ENCODE measurements at places on chromosomes 5 and 9.
A peak's percentile ranks its signal among the peaks of the same experiment; 100 is the strongest.

DNA sequence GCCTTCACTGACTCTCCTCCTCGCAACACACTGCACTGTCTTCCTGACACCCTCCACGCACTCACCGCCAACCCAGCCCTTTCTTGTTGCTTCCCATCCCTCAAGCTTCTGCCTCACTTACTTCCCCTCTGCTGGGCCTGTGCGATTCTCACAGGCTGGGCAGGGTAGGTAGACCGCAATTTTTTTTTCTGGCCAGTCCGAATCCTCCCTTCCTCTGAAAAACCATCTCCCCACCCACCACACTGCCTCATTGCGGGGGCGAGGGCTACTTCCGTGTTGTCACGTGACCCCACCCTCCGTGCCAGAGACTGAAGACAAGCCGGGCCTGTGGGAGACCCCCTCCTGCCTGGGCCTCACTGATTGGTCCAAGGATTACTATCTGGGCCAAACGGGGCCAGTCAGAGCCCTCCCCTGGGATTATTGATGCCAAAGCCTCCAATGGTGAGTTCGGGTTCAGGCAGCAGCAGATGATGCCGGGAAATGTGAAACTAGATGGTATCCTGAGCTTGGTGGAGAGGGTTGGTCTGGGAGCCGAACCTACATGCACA, 73.1 kb downstream of the STK10 start:
- DNase-seq: peak; percentile 67

- no peak for DNase-seq
These were observed 3.6 kb upstream of the SPATA31E1 start for GRCh38 chr9:87878989-87879511.

GRCh38 chr9:111945216-111945615, 48.6 kb downstream of the UGCG start:
- DNase-seq: no peak

DNA sequence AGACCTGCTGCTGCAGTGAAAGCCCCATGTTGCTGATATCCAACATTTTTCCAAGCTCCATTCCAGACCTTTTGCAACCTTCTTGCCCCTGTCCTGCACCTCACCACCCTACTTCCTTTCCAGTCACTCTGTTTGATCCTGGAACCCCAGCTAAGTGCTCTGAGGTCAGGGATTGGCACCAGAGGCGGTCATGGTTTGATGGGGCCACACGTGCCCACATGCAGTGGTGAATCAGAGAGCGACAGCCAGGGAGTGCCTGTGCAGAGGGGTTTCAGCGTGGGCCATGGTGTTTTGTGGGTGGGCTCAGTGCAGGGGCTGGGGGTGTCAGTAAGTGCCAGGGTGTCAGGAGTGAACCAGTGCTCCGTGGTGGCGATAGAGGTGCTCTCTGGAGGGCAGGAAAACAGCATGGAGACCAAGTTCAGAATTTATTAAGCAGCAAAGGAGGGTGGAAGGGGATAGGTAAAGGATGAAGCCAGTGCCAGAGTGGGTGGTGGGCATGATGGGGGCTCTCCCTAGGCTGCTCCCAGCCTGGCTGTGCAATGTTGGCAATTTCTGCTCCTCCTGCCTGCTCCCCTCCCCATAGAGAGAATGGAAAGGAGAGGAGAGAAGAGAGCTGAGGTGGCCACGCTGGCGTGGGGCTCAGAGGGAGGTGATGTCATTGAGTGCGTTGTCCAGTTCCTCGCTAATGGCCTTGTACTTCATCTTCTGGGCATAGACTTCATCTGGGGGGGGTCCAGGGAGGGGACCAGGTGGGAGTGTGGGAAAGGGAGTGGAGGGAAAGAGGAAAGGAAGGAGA, 7.0 kb downstream of the TPM2 start:
- no peak for DNase-seq

DNA sequence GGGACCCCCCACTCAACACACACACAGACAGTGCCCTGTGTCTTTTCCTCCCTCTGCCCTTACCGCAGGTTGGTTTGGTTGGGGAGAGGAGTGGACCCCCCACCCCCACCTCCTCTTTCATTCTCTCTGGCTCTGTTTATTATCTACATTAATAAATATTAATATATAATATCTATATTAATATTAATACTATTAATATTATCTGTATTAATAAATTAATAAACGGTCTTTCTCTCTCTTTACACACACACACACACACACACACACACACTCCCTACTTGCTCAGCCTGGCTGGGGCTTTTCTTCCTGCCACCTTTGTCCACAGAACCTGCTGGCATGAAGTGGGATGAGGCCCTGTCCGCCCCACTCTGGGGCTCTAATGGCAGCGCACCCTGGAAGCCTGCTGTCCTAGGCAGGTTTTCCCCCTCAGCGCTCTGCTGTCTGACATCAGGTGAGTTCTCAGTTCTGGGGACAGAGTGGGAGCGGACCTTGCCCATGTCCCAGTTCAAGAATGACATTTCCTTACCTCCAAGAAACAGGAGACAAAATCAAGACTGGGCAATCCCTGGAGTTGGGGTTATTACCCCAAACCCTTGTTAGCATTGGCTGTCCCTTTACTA, 10.5 kb upstream of the SMIM32 start:
- DNase-seq: no peak

DNA sequence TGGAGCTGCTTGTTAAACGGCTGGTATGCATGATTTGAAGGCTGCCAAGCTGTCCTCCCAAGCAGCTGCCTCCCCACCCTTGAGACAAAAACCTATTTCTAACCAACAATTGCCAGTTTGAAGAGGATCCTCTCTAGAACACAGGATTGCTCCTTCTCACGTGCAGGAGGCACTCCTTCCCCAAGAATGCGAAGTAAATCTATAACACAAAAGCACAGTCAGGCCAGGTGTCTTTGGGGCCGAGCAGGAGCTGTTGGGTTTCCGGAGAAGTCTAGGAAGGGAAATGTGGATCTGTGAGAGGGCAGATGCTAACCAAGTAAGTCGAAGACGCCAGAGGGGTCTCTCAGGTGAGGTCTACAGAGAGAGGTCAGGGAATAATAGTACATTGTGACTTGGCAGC, 35.4 kb upstream of the GNPDA1 start:
- DNase-seq: no peak

- DNase-seq: no peak
These were observed at the start of gene C9orf50 for GRCh38 chr9:129620669-129621295. TSS of gene C9orf50 (minus strand) at chr9:129621101. CDS start at chr9:129620574, 527 bp downstream.

DNA sequence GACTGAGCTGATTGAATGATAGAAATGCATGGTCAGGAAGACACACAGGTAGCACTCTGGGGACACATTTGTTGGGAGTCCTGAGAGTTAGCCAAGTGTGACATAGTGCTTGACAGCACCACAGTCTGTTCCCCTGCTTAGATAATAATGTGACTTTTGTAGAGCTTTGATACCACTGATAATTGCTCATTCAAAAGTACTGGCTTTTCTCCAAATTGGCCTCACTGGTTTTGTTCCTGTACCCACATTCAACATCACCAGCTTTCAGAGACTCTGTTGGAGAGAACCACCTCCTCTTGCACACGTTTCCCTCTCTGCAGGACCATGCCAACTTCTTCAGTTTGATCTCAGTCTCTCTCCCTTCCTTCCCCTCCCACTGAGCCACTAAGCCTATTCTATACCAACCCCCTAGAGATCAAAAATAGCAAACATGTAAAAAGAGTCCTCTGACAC, 52.5 kb upstream of the IL7R start:
- DNase-seq: no peak

DNA sequence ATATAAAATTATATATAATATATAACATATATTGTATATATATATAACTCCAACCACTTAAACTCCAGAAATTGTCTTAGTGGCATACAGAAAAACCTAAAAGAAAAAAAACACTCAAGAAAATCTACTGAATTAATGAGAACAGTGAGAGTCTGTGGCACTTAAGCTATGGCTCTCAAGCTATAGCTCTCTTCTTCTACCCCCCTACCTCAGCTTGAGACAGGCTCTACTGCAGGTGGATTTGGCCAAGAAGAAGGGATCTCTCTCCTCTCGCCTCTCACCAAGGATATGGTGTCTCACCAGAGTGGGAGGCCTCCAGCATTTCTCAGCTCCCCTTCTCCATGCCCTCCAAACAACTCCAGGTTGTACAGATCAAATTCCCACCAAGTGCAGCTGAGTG, 64.5 kb upstream of the DAB2 start:
- DNase-seq: no peak

- no peak for DNase-seq
These were observed 954.1 kb upstream of the COX7C start for GRCh38 chr5:85663708-85664031.

GRCh38 chr9:28073270-28073669, 500.0 kb upstream of the C9orf72 start:
- no peak for DNase-seq

GRCh38 chr9:89483592-89484474, 14.1 kb downstream of the SEMA4D start:
- peak; percentile 59 for DNase-seq

GRCh38 chr5:14258840-14259239, 115.7 kb downstream of the TRIO start:
- DNase-seq: no peak

DNA sequence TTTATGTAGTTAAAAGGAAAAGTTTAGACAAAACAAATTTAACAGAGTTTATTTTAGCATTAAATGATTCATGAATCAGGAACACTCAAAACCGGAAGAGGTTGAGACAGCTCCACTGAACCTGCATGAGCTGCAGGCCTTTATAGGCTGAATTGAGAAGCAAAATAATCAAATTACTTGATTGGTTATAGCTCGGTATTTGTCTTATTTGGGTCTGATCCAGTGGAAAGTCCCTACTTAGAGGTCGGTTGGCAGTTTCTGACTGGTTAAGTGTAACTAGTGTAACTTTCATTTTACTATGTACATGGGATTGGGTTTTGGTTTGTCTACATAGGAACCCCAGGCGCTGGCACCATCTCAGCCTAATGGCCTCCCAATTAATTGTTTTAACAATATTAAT, 74.1 kb upstream of the PIK3R1 start:
- DNase-seq: no peak

GRCh38 chr5:107565791-107566767, 104.7 kb downstream of the EFNA5 start:
- no peak for DNase-seq

- DNase-seq: no peak
These were observed 15.5 kb upstream of the SHB start for GRCh38 chr9:38084556-38084880.

DNA sequence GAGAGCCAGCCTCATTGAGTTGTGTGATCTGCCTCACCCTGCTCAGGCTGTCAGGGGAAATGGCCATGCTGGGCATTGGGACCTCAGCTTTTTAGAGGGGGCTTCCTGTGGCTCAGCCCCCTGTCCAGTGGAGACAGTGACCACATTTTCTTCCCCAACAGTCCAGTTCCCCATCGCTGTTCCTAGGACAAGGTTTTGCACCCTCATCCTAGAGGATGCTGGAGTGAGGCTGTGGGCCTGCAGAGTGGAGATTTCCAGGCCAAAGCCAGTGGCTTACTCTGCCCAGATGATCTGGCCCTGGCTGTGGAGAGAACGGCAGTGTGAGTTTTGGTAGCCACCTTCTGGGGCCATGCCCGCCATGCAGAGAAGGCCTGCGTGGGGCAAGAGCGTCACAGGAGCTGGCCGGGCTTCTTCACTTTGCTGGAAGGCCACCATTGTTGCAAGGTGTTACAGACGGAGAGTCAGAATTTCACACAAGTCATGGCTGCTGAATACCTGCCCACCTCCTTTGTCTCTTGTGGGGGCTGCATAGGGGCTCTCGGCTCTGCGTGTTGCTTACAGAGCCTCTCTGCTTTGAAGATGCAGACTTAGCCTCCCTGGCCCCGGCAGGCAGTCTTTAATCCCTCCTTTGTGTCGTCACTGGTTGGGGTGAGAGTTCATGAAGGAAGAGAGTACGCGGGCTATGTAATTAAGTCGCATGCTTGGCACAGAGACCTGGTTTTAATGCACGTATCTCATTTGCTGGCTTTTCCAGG, 35.2 kb upstream of the PITX1 start:
- no peak for DNase-seq

- no peak for DNase-seq
These were observed 131.6 kb upstream of the TBCA start for GRCh38 chr5:77907786-77908185.

GRCh38 chr5:43221502-43221901, 29.5 kb downstream of the NIM1K start:
- DNase-seq: no peak

DNA sequence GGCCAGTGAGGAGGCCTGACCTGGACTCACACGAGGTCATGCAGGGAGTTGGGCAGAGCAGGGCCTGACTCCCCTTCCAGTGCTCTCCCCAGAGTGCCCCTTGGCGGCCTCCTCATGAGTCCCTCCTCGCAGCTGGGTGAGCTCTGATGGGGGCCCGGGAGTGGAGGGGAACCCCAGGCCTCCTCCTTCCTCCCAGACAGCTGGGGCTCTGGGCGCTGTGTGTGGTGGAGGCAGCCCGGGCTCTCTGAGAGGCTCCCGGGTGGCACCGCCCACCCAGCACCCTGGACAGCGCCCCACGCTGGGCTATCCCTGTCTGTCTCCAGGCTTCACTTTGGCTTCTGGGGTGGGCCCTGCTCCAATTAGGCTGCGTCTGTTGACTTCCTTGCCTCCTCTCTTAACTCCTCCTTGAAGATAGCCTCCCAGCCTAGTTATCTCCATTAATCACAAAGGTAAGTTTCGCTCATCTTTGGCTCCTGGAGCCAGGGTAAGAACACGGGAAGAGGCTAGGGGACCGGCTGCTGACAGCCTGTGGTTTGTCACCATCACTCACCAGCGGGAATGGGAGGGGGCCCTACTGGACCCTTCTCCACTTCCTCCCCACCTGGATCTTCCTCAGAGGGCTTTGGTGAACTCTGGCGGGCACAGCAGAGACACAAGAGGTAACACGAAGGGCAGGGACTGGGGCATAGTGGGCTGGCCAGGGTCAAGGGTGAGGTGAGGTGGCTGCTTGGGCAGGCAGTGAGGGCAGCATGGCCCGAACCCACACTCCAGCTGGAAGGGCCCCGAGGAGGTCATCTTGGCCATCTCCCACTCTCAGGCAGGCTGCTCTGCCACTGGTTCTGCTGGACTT, 13.1 kb downstream of the PSD2 start:
- no peak for DNase-seq

DNA sequence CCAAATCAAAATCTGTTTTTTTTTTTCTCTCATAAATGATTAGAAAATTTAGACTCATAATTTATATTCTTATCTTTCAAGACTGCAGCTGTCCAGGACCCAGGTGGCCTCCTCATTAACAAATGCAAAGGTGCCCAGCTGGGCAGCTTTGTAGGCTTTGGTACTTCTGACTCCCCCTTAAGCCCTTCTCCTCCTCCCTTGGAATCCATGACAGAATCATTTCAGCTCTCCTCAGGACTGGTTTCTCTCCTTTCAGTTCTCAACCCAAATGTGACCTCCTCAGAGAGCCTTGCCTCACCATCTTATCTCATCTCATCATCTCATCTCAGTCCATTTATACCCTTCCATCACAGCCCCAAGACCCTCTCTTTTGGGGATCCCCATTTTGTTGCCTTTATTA, 221.7 kb downstream of the KIAA0825 start:
- DNase-seq: no peak

- no peak for DNase-seq
These were observed 110.8 kb downstream of the MRPS30 start for GRCh38 chr5:44919560-44919959.

DNA sequence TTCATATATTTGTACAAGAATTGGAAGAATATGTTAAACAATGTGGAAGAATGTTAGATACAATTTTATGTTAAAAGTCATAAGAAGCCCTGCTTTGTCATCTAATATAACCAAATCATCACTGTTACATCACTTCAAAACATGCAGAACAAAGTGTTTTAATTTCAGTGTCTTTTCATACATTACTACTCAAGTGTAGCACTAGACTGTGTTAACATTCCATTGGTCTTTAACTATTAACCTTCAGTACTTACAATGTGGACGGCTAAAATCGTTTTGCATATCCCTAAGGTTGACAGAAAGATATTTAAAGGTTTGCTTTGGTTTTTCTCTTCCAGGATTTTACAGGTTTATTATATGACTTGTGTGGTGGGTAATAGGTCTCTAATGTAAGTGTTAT, 50.9 kb downstream of the VCAN start:
- no peak for DNase-seq

Data from activated T-helper 9 cell treated with anti-CD3 and anti-CD28 coated beads, Interleukin-2, amount 50 U/mL, for 16 hours (primary cell).